ENCODE measurements at places on chromosomes 12 and 14.

DNA sequence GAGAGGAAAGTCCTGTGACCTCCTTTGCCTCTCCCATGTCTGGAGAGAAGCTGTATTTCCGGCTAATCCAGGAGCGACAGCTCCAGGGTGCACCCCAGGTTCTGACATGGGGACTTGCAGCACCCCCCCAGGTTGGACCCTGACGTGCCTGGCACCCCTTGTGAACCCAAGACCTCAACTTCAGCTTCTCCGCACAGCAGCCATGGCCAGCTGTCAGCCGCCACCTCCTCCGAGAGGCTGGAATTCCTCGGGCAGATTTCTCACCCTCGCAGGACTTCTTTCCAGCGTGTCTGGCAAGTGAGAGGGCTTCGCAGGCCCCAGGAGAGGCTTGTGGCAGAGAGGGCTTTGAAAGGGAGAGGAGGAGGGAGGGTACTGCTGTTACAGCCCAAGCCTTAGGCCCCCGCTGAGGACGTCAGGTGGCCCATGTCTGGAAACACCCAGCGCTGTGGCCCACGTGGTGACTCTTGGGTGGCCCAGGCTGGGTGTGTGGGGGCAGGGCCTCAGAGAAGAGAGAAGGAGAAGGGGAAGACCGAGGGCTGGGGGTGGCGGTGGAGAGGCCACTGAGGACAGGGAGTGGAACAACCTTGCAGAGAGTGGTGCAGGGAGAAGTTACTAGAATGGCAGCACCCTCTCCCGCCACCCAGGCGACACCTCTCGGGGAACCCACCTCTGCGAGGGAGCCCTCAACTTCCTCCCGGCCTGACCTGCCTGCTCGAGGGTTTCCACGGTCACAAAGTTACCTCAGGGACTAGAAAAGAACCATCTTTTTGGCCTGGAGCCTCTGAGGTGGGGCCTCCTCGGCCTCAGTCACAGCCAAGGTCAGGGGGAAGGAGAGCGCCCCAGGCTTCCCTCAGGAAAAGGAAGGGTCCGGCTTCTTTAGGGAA, 11.7 kb upstream of the RPS6KL1 start:
- H3K27ac ChIP-seq: no peak overlapping the region
- DNase-seq: no peak
- H3K4me3 ChIP-seq: no peak overlapping the region
- H3K36me3 ChIP-seq: no peaks in the 10 kb centered on the region
- H3K4me1 ChIP-seq: peaks cover 14% of the 10 kb centered on the region

DNA sequence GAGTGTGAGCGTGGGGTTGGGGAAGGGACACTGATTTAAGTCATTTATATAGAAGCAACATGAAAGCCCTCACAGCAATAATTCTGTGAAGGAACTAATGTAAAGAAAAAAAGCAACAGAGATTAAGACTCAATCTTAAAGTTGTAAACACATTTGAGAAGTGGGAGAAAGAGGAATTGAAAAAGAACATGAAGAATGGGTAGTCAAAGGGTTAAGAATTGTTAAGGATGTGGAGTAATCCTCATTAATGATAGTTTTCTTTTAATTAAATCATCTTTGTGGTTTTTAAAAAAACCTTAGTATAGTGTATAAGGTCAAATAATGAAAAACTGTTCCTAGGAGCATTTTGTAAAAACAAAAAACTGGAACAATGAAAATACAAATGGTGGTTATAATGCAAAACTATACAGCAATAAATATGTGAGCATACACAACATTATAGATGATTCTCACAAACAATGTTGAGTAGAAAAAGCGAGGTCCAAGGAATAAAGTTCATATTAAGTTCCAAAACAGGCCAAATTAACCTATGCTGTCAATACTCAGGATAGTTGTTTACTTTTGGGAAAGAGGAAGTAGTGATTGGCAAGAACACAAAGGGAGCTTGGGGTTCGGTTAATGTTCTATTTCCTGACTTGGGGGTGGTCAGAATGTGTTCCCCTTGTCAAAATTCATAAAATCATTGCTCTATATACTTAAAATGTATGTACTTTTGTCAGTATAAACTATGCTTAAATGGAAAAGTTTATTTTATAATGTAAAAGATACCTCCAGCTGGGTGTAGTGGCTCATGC, 120.4 kb upstream of the ATF7IP start:
- no peak overlapping the region for H3K27ac ChIP-seq
- H3K4me3 ChIP-seq: no peak overlapping the region
- peaks cover 4% of the 10 kb centered on the region for H3K36me3 ChIP-seq
- no peak for DNase-seq

DNA sequence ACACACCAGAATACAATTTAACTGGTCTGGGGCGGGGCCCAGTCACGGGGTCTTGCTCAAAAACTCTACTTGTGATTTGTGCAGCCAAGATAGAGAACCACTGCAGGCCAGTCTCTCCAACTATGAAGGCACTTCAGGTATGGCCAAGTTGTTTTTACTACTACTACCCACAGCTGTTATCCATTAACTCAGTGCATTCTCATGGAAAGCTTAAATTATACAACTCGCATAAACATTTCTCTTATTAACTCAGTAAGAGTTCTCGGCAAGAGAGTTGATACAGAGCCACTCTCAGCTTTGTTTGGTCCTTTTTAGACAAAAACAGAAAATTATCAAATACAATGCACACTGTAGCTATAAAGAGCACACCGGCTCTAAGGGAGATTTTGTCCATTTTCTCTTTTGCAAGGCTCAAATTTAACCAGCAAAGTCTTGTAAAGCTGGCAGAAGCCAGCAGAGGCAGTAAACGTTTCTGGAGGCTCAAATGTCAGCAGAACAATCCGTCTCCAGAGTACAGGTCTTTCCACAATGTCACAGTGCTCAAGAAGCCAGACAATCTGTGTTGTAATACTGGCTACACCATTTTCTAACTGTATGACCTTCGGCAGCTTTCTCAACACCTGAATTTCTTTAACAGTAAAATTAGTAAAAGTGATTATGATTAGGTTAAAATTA, 85.9 kb downstream of the PTGER2 start:
- no peak for DNase-seq
- H3K36me3 ChIP-seq: no peaks in the 10 kb centered on the region
- no peak overlapping the region for H3K4me3 ChIP-seq
- peaks cover 48% of the 10 kb centered on the region for H3K4me1 ChIP-seq
- peaks cover 5% of the 10 kb centered on the region for H3K27me3 ChIP-seq

DNA sequence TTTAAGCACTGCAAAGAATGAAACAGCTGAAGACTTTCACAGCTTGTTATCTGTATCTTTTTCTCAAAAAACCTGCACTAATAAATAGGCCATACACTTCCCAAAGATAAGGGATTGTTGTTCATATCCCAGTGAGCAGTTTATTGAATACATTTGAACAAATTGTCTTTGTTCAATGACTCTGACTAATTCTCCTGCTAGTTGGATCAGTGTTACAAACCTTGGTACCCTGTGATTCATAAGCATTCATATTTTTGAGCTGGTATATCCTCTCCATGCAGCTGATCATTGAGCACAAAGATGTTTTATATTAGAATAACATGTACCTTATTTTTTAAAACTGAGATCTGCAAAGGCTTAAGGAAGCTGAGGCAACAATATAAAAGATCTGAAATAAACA, 58.9 kb upstream of the FSCB start:
- no peak for DNase-seq
- no peaks in the 10 kb centered on the region for H3K36me3 ChIP-seq
- H3K4me3 ChIP-seq: no peak overlapping the region
- H3K4me1 ChIP-seq: no peaks in the 10 kb centered on the region
- no peak overlapping the region for H3K27ac ChIP-seq

DNA sequence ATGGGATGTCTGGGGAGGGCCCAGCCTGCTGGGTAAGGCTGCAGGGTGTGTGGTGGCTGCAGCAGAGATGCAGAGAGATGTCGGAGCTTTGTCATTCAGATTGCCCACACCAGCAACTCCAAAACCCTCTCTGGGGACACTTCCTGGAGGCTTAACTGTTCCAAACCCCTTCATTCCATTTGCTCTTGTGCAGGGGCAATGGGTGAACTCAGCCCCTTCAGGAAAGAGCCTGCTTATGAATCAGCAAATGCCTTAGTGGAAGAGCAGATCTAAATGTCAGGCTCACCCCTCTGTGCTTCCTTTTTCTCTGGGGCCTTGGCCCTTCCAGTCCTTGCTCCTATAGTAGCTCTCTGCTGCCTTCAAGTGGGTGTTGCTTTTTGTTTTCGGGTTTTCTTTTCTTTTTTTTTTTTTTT, 36.7 kb upstream of the GPATCH2L start:
- H3K27me3 ChIP-seq: peaks cover 18% of the 10 kb centered on the region
- H3K4me3 ChIP-seq: no peak overlapping the region
- no peaks in the 10 kb centered on the region for H3K36me3 ChIP-seq
- H3K4me1 ChIP-seq: no peaks in the 10 kb centered on the region
- no peak for DNase-seq

- no peak overlapping the region for H3K27ac ChIP-seq
- H3K4me1 ChIP-seq: peaks cover 10% of the 10 kb centered on the region
- no peak for DNase-seq
- no peaks in the 10 kb centered on the region for H3K36me3 ChIP-seq
Measured at GRCh38 chr14:92472860-92473259, 40.7 kb upstream of the RIN3 start.

DNA sequence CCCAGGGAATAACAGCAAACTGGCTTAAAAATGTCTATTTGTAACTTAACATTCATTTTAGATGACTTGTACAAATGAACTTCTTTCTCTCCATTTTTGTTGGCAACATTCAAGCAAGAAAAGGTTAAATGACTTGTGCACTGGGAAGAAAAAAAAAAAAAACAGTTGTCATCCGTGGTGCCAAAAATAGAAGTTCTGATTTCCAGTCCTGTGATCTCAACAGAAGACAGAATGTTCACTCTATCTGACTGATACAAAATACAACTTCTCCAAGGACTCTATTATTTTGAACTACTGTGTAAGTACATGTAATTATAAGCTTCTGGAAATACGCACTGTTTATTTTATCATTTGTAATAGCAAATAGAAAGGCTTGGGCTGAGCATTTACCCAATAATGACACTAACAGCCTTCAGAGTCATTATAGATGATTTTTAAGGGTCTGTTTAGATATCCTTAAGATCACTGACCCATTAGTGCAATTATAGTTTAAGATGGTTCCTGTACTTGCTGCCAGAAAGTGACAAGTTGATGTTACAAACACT, 59.9 kb downstream of the LIN7A start:
- DNase-seq: no peak

DNA sequence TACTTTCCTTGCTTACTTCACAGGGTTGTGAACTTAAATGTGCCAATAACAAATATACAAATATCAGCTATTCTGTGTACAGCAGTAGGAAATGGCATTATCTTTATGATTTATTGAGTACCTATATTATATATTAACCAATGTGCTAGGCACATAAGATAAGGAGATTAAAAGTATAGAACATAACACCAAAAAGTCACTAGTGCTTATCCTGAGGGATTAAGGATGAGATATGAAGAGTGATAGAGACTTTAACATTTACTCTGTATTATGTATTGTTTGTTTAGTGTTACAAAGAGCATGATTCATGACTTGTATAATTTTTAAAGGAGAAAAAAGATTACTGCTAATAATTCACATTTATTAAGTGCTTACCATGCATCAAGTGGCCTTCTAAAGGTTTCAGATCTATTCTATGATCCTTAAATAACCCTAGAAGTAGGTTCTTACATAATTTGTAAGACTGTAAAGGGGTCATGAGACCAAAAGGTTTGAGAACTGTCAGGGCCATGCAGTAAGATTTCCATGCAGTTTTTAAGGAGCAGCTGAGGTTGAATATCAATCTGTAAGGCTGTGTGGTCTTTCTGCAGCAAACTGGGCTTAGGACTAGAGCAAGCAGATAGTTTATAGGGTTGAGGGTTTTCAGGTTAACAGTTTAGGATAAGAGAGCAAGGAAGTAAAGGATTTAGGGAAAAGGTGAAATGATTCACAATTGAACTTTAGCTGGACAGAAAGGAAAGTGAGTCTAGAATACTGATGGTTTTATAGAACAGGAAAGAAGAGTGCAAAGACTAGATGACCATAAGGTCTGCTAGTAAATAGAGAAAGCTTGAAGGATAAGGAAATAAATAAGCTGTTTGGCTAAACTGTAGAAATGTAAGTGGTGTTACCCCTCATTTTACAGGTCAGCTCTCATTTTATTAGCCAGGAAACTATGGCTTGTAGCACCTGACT, 7.0 kb downstream of the PYROXD1 start:
- H3K4me1 ChIP-seq: peaks cover 27% of the 10 kb centered on the region
- no peak for DNase-seq

DNA sequence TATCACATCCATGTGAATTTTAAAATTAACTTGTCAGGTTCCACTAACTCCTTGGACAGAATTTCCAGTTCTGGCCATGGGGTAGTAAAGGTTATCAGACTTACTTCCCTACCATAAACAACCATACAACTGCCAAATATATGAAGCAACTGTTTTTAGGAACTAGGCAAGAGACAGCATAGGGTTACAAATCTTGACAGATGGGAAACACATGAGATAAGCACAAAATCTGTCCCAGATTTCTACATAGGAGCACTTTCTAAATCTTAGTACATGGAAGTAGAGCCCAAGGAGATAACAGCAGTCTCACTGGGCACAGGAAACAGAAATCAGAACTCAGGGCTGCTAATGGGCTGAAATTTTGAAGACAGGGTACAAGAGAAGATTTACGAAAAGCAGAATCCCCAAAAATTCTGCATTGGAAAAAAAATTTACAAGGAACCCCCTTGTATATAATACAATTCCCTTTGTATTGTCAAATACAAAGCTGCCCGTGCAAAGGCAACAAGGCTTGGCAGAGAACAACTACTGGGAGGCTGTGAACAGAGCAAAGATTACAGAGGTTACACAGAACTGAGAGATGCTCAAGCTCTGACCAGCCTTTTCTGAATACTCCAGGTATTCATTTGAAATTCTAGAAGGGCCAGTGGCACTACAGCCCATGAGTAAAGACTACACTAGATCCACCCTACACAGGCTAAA, 43.2 kb downstream of the GALNT4 start:
- no peak overlapping the region for H3K4me3 ChIP-seq
- H3K27ac ChIP-seq: no peak overlapping the region
- H3K4me1 ChIP-seq: peaks cover 8% of the 10 kb centered on the region

DNA sequence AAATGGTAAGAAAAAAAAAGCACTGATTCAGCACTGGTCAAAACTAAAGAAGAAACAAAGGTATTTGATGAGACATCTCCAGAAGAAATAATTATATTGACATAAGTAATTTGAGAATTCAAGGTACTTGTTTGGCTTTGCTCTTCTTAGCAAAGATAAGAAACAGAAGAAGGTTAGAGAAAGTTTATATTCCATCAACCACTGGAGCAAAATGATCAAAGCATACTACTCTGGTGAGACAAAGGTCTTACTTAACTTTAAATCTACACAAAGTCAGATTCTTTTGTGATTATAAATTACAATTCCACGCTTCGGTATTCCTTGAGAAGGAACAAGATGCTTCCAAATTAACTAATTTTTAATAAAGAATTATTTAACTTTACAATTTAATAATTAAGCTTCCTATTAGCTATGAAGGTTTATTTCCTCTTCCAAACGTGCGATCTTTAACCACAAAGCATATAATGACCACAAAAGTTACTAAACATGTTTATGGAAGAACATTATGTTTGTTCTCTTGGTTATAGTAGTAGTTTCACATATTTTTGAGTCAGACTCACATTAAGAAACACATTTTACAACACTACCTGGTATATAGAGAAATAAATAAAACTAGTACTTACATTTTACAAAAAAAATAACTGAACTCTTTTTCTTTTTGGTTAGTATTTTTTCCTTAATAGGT, 53.4 kb downstream of the METTL25 start:
- no peaks in the 10 kb centered on the region for H3K4me1 ChIP-seq
- H3K27me3 ChIP-seq: no peaks in the 10 kb centered on the region
- H3K36me3 ChIP-seq: no peaks in the 10 kb centered on the region
- H3K4me3 ChIP-seq: no peak overlapping the region
- no peak for DNase-seq
- H3K27ac ChIP-seq: no peak overlapping the region

All from activated CD8-positive, alpha-beta T cell treated with anti-CD3 and anti-CD28 coated beads for 36 hours (primary cell).